ENCODE measurements at places on chromosomes 5 and 9.

DNA sequence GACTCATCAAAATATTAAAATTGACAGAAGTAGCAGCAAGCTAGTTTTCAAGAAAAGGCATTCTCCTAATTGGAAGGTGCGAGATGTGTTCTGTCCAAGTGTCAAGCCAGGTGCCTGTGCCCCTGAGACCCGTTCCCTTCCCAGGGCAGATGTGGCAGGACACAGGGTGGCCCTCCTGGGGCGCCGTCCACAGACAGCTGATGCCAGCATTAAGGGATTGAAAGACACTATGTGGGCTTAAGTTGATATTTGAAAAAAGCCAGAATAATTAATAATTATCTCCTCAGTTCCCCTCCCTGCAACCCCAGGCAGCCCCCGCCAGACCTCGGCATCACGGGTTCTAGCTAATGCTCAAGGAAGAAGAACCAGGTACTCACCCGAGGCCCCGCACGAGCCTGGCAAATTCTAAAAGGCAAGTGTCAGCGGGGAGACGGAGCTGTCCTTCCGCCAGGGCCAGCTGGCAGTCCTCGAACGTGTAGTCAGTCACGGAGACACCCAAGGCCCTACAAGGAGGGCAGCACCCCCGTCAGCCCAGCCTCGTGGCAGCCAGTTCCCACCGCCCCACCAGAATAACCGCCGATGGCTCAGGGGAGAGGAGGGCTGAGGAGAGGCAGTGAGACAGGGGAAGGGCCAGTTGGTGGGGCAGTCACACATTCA is 29.1 kb upstream of the SLC6A3 start:
- no peak for DNase-seq

GRCh38 chr9:129580211-129580915 is 40.5 kb downstream of the C9orf50 start:
- DNase-seq: no peak

GRCh38 chr9:133892193-133892920 is 99.8 kb downstream of the VAV2 start:
- no peak for DNase-seq

DNA sequence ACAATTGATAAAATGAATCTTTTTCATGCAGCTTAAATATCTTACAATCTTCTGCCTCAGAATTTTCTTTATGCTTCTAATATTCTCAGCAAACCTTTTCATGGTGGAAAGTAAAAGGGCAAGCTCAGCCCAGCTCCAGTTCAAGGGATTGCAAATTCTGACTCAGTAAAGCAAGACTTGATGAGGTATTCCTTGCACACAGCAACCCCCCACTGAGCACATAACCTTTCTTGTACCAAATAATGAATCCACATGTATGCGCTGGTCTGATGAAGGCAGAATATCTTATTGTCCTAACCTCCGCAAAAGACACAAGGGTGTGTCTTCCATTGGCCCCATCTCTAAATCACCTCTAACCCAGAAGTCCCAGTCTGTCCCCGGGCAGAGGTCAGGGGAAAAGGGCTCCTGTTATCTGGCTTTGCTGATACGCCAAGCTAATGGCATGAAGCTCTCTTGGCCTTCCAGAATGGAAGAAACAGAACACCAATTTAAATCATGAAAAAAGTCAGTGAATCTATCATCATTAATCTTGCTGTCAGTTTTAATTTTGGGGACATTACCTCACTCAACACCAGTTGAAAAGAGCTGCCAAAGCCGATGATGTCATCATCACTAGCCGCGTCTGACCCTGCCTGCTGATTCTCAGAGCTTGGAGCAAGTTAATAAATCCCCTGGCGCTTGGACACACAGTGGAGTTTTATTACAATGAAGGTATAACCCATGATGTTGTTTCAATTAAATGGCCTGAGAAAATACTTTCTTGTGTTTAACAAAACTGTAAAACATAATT is 592.5 kb upstream of the CLINT1 start:
- DNase-seq: peak; percentile 91

GRCh38 chr5:142015781-142016533 is 3.1 kb upstream of the GNPDA1 start:
- DNase-seq: no peak

- no peak for DNase-seq
These were observed 33.4 kb upstream of the FIBCD1 start for GRCh38 chr9:130972277-130972956.

DNA sequence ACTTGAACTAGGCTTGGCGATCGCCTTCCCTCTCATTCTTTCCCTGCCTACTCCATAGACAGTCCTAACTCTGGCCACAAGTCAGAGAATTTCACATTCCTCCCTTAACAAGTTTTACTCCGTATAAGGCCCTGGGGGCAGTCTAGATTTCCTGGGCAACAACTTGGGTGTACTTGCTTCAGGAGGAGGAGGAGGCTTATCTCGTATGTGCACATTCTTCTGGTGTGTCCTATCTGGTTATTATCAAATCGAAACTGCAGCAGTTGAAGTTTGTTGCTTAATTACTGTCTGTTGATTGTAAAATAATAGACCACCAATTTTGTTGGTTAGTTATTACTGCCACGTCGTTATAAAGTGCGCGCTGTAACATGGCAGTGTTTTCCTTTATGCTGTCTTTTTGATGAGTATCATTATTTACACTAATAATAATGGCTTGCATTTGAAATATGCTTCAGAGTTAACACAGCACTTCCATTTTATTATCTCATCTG is 42.0 kb downstream of the PIP5K1B start:
- DNase-seq: peak; percentile 3

DNA sequence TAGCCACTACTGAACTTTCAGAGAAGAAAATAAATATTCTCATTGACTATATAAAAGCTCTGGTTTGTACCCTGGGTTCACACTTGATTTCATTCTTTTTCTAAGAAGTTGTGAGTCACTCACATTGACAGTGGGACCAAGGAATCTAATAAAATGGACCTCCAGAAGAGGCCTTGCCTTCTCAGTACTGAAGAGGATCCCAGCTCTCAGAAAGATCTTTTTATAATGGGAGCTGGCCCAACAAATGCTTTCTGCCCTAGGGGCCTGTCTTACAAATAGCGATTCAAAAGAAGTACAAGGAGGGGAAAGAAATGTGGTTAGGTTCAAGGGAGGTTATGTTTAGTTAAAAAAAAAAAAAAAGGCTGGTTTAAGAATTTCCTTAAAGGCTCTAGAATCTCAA is 237.9 kb downstream of the ISL1 start:
- DNase-seq: no peak

DNA sequence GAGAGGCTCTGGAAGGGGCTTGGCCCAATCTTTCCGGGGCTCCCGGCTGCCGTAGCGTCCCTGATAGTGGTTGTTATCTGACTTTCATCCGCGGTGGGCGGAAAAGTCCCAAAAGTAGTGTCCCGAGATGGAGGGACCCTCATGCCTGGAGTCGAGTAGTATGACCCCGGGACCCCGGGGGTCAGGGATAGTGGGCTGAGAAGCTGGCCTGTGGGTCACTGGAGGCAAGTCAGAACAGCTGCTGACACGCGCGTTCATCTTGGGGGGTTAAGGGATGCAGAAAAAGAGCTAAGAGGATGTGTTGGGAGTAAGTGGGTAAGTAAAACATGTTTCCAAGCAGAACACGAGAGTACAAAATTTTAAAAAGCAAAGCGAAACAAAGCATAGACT is 123.4 kb downstream of the TMEM161B start:
- DNase-seq: peak; percentile 6

Data from tongue (tissue), 3 donors.